ENCODE measurements at places on chromosomes 3 and 15.

DNA sequence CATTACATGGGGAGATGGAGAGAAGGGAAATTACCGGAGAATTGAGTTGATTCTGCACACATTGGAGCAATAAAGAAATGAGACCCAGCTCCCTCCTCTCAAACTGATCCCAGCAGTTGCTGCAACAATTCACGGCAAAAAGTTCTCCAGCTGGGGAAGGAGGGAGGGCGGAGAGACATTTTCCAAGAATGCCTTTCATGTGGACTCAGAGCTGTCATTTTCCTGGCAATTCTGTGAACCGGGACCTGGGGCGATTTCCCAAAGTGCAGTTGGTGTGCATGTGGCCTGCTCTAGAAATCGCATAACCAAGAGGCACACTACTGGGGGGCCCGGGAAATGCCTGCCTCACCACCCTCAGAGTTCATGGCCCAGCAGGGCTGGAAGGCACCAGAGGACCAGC, 48.7 kb upstream of the IREB2 start:
- DNase-seq: no peak

DNA sequence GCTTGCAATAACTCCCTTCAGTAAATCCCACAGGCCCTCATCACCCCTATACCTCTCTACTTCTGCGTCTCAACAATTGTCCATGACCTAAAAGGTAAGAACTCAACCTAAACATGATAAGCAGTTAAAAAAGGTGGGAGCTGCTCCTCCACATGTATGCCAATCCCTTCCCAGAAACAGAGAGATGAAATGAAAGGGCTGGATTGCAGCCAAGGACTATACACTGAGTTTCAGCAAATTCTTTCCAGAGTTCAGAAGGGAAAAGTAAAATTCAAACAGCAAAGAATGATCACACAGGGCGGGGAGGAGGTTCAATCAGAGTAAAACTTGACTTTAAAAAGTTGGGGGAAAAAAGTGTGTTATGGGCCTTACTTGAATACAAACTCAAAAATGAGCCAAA, 27.5 kb downstream of the PLOD2 start:
- no peak for DNase-seq

DNA sequence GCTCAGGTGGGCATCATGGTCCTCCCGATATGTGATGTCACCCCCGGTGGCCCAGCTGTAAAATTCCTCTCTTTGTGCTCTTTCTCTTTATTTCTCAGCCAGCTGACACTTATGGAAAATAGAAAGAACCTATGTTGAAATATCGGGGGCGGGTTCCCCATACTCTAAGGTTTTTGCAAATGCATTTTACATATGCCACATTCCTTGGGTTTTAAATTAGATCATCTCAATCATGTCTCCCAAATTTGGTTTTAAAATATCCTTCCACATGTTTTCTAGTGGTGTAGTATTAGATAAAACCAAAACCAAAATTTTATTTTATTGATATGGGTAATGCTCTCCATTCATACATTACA, 4.4 kb upstream of the TMEM62 start:
- DNase-seq: no peak

GRCh38 chr15:36210426-36210825, 369.0 kb upstream of the CDIN1 start:
- no peak for DNase-seq

GRCh38 chr3:49352890-49353421, 5.2 kb downstream of the GPX1 start:
- DNase-seq: no peak

- no peak for DNase-seq
Measured at GRCh38 chr3:148707601-148708380, 10.1 kb downstream of the AGTR1 start.

GRCh38 chr15:57496946-57497869, 94.5 kb upstream of the MYZAP start:
- DNase-seq: no peak

GRCh38 chr15:66004618-66005262, 135.4 kb downstream of the RAB11A start:
- no peak for DNase-seq

DNA sequence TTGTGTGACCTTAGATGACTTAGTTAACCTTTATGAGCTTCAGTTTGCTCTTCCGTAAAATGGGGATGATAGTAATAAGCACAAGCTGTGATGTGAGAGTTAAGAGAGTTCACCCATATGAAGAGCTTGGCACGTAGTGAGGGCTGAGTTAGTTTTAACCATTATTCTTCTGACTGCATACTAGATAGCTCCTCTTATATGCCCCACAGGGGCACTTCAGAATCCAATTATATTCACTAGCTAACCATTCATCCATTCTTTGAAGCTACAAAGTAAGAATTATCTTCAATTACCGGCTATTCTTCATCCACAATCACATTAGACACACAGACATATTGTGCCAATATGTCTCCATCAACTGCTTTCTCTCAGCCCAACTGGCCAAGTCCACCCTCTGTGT, 159.0 kb upstream of the STT3B start:
- DNase-seq: no peak

DNA sequence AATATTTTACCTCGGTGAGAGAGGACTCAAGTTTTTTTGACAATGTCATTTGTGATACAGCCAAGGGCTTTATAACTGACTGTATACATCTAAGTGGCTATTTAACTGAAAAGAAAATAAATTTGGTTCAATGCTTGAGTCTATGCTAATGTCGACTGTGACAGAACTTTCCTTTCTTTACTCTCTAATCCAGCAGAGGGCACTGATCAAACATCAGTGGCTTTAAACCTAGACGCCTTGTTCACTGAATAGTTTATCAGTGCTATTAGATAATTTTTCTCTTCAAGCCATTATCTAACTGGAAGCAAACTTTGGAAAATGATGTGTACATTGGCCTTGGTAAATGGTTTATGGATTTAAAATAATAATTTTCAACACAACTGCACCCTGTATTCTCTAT, 285.1 kb downstream of the CHL1 start:
- DNase-seq: no peak

Data from central memory CD4-positive, alpha-beta T cell (primary cell).